ENCODE measurements at places on chromosomes 4 and X.

DNA sequence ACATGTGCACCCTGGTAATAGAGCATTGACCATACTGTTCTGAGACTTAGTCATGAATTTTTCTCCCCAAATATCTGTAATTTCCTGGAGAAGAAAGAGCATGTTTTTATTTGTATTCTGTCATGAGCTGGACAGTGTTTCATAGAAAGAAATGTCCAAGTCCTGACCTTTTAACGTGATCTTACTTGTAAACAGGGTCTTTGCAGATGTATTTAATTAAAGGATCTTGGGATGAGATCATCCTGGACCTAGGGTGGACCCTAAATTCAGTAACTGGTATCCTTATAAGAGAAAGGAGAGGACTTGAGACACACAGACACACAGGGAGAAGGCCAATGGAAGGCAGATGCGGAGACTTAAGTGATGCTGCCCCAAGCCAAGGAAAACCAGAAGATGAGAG, 3.6 kb downstream of the ADGRA3 start:
- DNase-seq: no peak

DNA sequence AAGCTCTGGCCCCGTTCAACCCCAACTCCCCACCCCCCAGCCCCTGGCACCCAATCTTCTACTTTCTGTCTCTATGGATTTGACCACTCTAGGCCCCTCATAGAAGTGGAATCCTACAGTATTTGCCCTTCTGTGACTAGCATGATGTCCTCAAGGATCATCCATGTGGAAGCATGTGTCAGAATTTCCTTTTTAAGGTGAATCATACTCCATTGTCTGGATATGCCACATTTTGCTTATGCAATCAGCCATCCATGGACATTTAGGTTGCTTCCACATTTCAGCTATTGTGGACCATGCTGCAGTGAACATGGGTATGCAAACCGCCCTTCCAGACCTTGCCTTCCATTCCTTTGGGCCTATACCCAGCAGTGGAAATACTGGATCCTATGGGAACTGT, 15.5 kb downstream of the CCNQ start:
- no peak for DNase-seq

DNA sequence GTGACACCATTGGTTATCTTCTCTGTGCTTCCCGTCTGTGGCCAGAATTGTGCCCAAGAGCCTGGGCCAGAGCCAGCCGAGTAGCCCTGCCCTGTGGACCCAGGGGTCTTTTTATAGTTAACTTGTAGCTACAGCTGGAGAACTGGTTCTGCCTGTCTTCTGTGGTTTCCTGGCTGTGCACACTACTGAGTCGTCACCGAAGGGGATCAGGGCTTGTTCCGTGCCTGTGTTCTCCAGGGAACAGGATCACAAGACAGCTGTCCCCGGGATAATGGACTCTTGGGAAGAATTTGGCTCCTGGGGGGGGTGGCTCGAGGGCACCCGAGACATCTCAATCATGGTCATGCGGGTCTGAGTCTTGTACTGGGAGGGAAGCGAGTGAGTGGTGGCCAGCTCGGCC, 22.1 kb upstream of the OPN1LW start:
- DNase-seq: no peak

DNA sequence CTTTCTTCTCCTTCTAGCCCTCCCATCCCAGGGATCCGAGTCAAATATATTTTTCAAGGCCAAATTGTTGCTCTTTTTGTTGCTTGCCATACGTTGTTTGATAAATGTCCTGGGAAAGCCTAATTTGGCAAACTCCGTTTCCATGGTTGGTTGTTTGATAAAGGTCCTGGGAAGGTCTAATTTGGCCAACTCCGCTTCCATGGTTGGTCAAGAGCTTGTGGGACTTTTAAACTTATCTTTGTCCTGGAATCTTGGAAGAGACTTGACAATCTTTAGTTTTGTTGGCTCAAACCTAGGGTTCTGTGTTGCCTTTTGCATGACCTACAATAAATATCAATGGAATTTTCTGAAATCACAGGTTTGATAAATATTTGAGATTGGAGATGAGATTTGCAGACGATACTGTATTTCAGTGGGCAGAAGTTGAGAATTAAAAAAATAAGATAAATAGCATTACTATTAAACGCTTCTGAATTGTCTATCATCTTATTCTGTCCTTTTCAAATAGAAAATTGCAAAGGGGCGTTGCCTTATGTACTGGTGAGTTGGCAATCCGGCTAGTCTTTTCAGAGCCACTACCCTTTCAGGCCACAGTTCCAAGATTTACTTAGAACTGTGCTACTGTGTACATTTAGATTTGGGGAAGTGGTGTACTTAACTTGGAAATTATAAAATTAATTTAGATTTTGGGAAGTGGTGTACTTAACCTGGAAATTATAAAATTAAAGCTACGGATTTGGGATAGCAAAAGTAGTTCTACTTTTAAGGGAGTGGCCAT, 804 bp downstream of the OSTC start:
- peak; percentile 12 for DNase-seq

DNA sequence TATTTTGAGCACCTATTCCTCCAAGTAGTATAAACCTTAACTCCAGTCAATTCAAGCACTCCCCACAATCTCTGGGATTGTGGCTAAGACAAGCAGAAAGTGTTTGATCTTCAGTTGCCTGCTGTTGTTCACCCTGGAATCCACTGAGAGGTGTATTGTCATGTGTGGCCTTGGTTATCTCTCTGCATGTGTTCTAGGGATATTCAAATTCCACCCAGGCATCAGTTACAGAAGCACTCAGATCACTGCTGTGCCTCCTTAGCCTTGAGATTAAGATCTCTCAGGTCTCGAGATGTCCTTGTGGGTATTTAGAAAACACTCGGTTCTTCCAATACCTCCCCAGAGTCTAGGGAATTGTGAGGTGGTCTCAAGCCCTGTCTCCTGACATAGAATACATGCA, 213.3 kb downstream of the SMARCA1 start:
- no peak for DNase-seq

GRCh38 chrX:122813876-122814275, 370.2 kb upstream of the GRIA3 start:
- no peak for DNase-seq

GRCh38 chr4:19689511-19689910, 562.2 kb upstream of the SLIT2 start:
- DNase-seq: no peak

DNA sequence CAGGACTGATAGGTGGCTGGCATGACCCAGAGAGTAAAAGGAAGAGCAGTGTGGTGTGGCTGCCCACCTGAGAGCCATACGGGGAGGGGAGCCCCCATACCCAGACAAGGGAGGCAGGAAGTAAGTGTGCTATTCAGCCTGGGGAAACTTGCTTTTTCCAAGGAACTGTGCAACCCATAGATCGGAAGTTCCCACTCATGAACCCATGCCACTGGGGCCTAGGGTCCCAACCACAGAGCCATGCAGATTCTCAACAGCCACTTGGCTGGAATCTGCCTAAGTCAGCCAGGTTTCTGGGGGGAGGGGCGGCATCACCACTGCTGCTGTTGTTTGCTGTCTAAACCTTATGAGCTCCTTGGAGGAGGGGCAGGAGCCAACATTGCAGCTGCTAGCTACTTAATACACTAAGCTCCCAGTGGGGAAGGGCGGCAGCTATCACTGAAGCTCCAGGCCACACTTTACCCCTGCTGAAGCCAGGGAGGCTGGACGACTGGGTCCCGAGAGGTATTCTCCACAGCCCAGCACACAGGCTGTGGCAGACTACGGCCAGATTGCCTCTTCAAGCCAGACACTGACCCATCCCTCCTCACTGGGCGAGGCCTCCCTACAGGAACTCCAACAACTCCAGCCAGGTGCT, 410.4 kb downstream of the INPP4B start:
- no peak for DNase-seq

DNA sequence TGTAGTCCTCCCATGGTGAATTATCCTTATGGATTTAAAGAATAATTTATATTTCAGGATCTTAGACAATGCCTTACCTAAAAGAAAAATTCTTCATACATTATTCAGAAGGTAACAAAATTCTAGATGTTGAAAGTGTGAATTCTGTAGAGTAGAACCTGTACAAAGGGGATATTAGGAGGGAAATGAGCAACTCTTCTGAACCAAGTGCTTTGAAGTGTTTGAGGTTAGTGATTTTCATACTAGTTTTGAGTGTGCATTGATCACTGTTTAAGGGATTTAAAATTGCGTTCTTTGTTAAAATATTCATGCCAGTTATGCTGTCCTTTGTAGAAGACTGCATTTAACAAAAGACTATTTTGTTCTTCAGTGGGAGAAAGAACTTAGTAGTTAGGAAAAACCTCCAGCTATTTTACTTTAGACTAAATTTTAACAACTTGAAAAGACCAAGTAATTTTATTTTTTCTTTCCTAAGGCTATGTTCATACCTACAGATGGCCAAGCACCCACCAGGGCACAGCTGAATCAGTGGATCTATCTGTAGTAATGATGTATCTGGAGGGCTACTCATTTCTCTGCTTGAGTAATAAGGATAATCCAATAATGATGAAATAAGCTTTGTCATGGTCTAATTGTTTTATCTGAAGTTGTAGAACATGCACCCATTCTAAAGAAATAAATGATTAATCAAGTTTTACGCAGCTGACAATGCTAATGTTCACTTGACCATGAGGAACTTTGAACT, 134.3 kb upstream of the RPS6KA6 start:
- no peak for DNase-seq

- DNase-seq: peak; percentile 88
These were observed 512 bp upstream of the ANTXR2 start for GRCh38 chr4:80073473-80074008.

GRCh38 chrX:56066016-56066415, 166.1 kb upstream of the KLF8 start:
- no peak for DNase-seq

DNA sequence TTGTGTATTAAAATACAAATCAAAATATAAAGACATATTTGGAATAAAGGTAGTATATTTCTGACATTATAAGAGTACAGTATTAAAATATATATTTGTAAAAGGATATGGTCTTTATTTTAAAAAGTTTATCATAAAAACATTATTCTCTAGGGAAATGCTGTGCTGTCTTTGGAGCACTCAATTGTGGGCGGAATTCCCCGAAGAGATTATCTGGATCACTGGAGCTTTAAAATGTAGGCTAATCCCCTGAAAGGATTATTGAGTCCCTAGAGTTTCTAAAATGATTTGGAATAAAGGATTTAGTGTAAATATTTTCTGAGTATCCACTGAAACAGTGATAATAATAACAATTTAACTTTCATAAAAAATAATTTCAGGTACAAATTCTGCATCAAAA, 1239.4 kb downstream of the TECRL start:
- no peak for DNase-seq

- no peak for DNase-seq
These were observed 80.2 kb downstream of the DIAPH2 start for GRCh38 chrX:96764864-96765263.

DNA sequence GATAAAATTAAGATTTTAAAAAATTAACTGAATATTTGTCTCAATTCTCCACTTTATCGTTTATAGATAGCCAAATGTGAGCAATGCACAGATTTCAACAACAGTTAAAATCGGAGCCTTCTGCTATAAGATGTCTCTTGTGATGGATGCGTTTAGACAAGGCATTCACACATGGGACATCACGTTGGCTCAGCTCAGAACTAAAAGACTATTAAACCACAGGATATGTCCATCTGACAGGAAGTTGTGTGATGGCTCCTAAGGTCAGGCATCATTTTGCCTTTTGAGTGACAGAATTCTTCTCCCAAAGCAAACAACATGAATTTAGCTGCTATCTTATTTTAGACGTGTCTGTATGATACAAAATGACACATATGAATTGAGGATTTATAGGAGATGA, 17.3 kb upstream of the VCX3B start:
- no peak for DNase-seq

DNA sequence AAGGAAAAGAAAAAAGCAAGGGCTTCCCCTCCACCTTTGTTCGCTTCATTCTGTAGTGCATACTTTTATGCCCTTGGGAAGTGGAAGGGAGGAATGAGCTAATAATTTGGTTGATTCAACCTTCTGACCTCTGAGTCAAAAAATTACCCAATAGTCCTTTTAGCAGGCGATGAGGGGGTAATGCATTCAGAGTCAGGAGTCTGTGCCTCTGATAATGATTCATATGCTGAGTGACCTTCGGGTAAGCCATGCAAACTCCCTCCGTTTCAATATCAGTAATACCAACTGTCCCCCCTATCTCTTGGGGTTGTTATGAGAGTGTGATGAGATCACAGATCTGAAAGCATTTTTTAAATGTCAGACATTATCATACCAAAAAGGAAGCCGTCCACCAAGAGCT, 41.6 kb upstream of the ACSL4 start:
- no peak for DNase-seq

GRCh38 chrX:142663330-142664095, 362.2 kb upstream of the SPANXN4 start:
- no peak for DNase-seq

GRCh38 chrX:49845701-49846403, 16.7 kb downstream of the PAGE4 start:
- DNase-seq: no peak

DNA sequence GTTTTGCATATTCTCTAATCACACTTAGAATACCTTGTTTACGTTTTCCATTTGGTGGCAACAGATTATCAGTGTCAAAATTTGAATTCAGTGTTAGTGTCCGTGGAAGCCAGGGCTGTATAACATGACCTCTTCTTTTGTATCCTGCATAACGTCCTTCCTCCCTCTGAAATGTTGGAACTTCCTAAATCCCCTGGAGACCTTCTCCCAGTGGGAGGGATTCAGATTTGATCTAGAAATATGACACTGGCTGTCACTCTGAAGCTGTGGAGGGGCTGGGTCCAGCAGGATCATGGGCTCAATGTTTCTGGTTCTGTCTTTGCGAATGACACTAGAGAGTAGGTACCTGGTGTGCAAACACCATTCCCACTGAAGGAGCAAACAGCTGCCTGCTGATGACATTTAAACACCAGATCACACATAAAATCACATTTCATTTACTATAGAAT, 850 bp upstream of the CXCL3 start:
- DNase-seq: no peak

DNA sequence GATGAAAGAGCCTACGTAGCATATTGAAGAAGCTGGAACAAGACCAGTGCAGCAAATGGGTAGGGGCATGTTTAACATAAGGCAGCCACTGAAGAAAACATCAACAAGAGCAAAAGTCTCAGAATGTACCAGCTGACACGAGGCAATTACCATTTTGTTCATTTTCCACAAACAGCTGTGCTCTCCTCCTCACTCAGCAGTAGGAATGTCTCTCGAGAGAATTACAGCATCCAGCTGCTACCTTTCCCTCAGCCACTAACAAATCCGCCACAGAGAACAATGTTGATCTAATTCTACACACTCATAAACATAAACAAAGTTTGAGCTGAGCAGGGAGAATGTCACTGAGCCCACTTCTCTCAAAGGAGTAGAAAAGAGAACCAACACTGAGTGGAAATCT, 68.0 kb downstream of the OPHN1 start:
- DNase-seq: no peak

GRCh38 chrX:147957291-147957690, 23.8 kb upstream of the FMR1NB start:
- DNase-seq: no peak

- no peak for DNase-seq
These were observed 14.5 kb upstream of the TXLNG start for GRCh38 chrX:16771483-16772398.

GRCh38 chr4:8135666-8136065, 22.9 kb downstream of the ABLIM2 start:
- no peak for DNase-seq

All from GF-D8 (cell line).